ENCODE measurements at places on chromosomes 16 and 17.

DNA sequence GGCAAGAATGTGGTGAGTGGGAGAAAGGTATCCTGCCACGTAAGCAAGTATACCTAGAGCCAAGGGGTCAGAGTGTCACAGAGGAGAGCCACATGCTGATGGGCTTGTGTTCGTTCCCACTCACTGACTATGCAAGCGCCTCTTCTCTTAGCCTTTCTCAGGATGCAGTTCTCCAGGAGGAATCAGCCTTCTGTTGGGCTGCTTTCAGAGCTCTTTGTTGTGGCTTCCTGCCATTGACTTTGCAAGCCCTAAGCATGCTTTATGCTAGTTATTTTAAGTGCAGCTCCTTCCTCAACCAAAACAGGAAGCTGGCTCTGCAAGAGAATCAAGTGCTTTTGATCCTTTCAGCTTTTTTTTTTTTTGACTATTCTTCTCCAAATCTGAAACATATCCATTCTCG is 66.6 kb downstream of the SIAH1 start:
- DNase-seq: no peak

DNA sequence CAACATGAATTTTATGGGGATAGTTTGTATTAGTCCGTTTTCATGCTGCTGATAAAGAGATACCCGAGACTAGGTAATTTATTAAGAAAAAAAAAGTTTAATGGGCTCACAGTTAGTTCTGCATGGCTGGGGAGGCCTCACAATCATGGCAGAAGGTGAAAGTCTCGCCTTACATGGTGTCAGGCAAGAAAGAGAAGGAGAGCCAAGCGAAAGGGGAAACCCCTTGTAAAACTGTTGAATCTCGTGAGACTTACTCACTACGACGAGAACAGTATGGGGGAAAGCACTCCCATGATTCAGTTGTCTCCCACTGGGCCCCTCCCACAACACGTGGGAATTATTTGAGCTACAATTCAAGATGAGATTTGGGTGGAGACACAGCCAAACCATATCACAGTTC is 181.5 kb downstream of the PRKCA start:
- DNase-seq: no peak

DNA sequence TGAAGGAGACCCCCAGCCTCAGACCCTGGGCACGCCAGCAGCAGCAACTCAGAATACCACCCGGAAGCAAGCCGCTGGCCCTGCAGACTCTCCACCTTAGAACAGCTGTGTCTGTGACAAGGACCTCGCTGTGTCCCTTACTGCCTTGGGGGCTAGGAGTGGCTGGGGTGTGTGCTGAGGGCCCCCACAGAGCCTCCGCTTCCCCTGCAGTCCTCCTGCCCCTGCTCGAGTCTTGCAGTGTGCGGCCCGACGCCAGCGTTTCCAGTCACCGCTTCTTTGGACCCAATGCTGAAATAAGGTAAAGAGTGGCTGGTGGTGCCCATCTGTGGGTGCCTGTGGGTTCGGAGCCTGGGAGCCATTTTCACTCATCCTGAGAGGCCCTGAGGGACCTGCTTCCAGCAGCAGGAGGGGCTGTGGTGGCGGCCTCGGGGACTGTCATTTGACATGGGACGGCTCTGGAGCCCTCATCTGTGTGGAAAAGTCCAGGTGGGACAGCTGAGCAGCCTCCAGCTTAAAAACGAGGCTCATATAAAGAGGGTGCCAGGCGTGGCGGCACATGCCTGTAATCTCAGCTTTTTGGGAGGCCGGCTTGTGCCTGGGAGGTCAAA is 14.7 kb upstream of the MC1R start:
- no peak for DNase-seq

GRCh38 chr16:66188917-66189725 is 177.4 kb upstream of the CDH5 start:
- no peak for DNase-seq

DNA sequence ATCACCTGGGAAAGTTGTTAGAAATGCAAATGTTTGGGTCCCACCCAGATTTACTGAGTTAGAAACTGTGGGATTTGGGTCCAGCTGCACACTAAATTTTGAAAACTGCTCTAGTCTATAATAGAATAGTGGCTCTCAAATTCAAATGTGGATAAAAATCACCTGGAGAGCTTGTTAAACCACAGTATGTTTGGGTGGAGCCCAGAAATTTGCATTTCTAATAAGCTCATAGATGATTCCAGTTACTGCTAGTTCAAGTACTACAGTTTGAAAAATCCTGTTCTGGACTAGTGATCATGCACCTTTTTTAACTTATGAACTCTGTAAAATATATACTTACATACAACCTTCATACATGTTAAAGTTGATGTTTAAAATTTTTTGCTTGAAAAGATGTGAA is 27.8 kb downstream of the RABEP1 start:
- DNase-seq: no peak

- no peak for DNase-seq
These were observed 482.9 kb upstream of the C16orf82 start for GRCh38 chr16:26583803-26584202.
